Muscle of leg (tissue), 16 donors: ENCODE measurements at places on chromosomes 11 and 22. TPM values are rescaled to one million over a fixed set of nuclear protein-coding genes. Genes with fewer than 3 reads are reported as not detected.

Gene FJX1
- 6.5 TPM for total RNA-seq

Gene UBE2L3
- 28.2 TPM for total RNA-seq

Gene CNGA4
- not detected for total RNA-seq

Gene MS4A15
- not detected for total RNA-seq

Gene ARRB1
- 14.7 TPM for total RNA-seq

Gene RASGRP2
- 19.8 TPM for total RNA-seq

Gene IGLL1
- total RNA-seq, result 0.13 TPM
